ENCODE measurements at places on chromosomes 12 and 14.

DNA sequence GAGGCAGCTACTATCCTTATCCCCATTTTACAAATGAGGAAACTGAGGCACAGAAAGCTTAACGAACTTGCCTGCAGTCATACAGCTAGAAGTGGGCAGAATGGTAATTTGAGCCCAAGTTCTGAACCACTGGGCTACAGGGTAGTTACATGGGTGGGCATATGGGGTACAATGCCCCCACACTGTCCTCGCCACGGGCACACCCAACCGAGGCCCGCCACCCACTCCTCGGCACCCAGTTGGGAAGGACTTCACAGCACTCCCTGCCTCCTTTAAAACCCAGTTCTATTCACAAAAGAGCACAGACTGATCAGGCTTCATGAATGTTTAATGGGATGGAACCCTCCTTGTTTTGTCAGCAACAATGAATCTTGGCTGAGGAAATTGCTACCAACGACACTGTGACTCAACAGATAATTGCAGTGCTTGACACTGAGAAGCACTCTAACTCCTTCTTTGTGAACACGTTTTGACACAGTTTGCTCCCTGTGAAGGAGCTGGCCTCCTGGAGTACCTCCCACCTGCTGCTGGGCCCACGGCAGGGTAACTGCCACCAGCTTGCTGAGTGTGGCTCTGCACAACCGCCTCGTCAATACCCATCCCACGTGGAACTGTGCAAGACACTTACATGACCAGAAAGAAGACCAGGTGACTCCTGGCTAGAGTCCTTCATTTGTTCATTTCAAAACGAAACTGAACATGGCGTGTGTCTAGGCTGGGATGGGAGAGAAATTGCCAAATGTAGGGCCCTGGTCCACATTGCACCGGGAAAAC, 63.5 kb downstream of the CLMN start:
- DNase-seq: no peak

DNA sequence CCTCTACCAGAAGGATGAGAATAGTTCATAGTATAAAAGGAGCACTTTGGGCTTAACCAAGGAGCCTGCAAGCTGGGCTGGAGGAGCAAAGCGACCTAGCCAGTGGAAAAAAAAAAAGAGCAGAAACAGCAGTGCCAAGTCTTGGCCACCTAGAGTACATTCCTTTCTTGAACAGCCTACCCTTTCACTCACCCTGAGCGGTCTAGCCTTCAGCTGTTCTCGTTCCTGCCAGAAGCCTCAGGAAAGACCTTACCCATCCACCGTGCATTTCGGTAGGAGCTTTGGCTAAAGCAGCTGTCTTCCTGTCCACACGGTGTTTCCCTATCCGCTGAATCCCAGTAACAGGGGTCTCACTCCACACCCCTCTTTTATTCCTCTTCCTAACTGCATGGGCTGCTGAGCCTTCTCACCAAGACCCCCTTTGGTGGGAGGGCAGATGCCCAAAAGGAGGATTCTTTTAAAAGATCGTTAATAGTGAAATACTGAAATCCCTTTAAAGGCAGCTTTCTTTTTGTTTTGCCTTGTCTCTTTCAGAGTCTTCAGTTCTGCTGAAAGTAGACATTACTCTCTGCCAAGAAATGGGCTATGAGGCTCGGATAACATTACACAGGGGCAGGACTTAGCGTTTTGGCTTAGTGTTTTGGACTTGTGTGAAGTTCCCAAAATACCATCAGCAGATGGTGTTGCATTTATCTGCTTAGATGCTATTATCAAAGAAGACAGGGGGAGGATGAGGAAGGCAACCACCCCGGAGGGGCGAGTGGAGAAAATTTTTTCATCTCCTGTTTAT, 88.5 kb upstream of the METAP2 start:
- no peak for DNase-seq

DNA sequence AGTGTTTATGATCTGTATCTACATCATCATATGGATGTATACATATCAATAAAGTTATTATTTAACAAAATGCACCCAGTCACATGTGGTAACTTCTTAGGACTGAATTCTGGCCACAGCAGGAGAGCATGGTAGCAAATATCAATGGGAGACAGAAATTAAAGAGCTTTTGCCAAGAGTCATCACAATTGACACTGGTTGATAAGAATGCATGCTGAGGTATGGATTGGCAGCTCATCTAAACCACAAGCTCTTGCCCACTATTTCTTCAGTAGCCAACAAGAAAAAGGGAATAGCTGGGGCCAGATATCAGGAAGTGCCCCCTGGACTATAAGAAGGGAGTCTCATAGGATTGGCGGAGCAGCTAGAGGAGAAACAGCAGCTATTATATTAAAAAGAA, 9.4 kb upstream of the PTGR2 start:
- DNase-seq: no peak

DNA sequence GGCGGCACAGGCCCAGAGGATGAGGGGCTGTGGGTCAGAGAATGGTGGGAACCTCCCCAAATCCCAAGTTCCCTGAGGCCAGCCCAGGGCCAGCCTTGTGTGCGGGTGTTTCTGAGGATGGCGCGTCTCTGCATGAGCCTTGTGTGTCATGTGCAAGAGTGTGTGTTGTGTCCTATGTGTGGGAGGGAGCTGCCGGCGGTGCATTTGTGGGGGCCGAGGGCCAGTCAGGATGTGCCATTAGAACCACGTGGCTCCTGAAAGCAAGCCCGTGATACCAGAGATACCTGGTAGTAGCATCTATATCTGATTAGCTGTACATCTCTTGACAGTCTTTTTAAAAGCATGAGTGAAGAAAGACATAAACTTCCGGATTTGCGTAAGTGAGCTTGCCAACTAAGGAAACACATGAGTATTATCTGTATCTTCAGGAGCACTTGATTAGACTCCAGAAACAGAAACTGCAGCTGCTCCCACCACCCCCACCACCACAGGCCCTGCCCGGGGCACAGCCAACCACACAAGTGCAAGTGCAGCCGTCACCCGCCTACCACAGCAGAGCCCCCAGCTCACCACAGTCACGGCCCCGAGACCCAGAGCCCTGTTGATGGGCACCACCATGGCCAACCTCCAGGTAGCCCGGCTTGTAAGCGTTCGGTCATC, 19.2 kb downstream of the DDX51 start:
- no peak for DNase-seq

DNA sequence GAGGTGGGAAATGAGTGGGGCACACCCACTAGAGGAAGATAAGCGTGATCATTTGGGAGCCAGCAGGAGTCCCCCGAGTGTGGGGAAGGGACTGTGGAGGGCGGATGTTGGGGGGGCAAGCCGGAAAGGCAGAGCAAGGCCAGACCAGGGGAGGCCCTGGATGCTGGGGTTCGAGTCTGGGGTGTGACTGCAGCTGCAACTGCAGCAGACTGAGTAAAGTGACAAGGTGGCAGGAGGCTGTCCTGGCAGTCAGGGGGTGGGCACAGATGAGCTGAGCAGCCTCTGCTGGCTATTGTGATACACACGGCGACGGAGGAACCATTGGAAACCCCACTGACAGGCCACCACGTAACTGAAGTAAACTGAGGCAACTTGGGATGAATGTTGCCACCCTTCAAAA, 110.2 kb downstream of the LGMN start:
- DNase-seq: no peak

DNA sequence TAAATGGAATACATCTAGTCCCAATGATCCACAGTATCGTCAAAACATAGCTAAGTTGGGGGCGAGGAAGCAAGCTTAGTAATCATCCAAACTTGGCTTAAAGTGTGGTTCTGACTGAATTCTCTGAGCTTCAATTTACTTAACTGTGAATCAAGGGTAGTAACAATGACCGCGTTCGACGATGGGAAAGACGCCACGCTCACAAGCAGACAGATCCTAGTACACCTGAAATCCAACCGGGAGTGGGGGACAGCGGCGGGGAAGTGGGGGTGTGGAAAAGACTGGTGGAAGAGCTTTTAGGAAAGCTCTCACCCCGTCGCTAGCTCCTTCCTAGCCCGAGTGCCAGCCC, 433 bp downstream of the COX16 start:
- DNase-seq: no peak

- DNase-seq: no peak
These were observed 149.2 kb upstream of the FBXO33 start for GRCh38 chr14:39581474-39581873.

Measured in osteocyte (in vitro differentiated cells).